ENCODE measurements at places on chromosomes 11 and 22. TPM values are rescaled to one million over a fixed set of nuclear protein-coding genes. Genes with fewer than 3 reads are reported as not detected.
A peak's percentile ranks its signal among the peaks of the same experiment; 100 is the strongest.

Gene SLC17A6
- not detected for total RNA-seq

Gene LDHAL6A
- not detected for total RNA-seq

Gene VPREB1
- not detected for total RNA-seq

GRCh38 chr11:6251120-6251733, 8.4 kb upstream of the CCKBR start:
- H3K36me3 ChIP-seq: no peaks in the 10 kb centered on the region
- H3K4me1 ChIP-seq: no peaks in the 10 kb centered on the region
- no peak overlapping the region for H3K27ac ChIP-seq
- no peak overlapping the region for H3K4me3 ChIP-seq
- no peaks in the 10 kb centered on the region for H3K27me3 ChIP-seq

- H3K27ac ChIP-seq: no peak overlapping the region
- DNase-seq: no peak
- no peak overlapping the region for H3K4me3 ChIP-seq
- no peaks in the 10 kb centered on the region for H3K27me3 ChIP-seq
- H3K36me3 ChIP-seq: peaks cover 22% of the 10 kb centered on the region
These were observed 34.3 kb downstream of the MYBPC3 start for GRCh38 chr11:47318166-47318565.

GRCh38 chr11:65425971-65426838, 3.6 kb downstream of the NEAT1 start:
- H3K36me3 ChIP-seq: peaks cover 31% of the 10 kb centered on the region
- H3K4me3 ChIP-seq: peak overlapping the region; percentile 94
- DNase-seq: no peak
- peaks cover 4% of the 10 kb centered on the region for H3K4me1 ChIP-seq
- peak overlapping the region; percentile 100 for H3K27ac ChIP-seq

DNA sequence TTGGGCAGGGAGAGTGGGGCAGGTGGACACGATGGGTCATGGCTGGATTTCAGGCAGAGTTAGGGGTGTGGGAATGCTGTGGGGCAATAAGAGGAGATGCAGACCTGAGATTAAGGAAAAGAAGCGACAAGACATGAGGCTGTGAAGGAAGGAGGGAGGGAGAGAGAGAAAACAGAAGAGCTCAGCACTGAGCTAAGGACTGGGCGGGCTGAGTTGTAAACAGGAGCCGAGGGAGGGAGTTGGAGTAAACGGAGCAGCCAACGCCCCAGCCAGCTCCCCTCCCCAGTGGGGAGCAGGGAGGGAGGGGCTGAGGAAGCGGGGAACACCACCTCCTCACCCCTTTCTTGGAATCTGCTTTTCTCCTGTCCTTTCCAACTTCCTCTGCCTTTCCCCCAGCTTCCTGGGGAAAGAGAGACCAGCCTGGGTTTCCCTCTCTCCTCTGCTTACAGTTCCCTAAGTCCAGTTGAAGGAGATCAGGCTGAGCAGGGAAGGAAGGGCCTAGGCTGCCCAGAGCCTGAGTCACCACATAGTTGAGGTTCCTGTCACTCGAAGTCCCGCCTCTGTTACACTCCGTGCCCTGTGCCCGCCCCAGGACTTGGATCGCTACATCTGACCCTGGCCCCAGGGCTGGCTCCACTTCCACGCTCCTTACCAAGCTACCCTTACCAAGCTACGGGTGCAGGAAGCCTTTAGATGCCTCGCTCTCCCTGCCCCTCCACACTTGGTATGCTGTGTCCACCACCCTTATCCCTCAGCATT, 6.7 kb upstream of the AHNAK start:
- peak; percentile 85 for DNase-seq
- H3K27ac ChIP-seq: peak overlapping the region; percentile 100
- no peaks in the 10 kb centered on the region for H3K36me3 ChIP-seq
- no peaks in the 10 kb centered on the region for H3K27me3 ChIP-seq

GRCh38 chr11:47620836-47621378, 21.5 kb downstream of the MTCH2 start:
- H3K27me3 ChIP-seq: no peaks in the 10 kb centered on the region
- peaks cover 36% of the 10 kb centered on the region for H3K36me3 ChIP-seq
- DNase-seq: no peak
- H3K4me3 ChIP-seq: no peak overlapping the region

- no peak for DNase-seq
- peak overlapping the region; percentile 54 for H3K27ac ChIP-seq
- no peaks in the 10 kb centered on the region for H3K27me3 ChIP-seq
- H3K36me3 ChIP-seq: no peaks in the 10 kb centered on the region
- no peak overlapping the region for H3K4me3 ChIP-seq
These were observed 131.8 kb downstream of the UVRAG start for GRCh38 chr11:75946531-75947530.

Data from thoracic aorta (tissue), 2 donors.